ENCODE measurements at places on chromosomes 7 and 10. TPM values are rescaled to one million over a fixed set of nuclear protein-coding genes. Genes with fewer than 3 reads are reported as not detected.

- DNase-seq: no peak
These were observed 206.5 kb upstream of the PRKCQ start for GRCh38 chr10:6786579-6787031.

DNA sequence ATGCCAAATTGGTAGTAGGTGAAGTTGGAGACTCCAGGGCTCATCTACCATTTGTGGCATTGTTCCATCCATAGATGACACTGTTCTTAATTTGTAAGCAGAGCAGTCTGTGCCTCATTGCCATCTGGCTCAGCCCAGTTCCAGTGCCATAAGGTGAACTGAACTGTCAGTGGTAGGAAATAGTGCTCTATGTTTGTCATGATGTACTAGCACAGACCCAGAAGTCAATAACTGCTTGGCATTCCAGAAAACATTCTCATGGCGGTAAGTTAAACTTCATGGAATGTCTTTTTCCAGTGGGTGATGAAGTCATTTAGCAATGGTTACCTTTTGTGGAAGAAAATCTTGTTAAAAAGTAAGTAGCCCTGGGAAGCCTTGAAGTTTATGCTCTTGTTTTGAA lies 302.7 kb downstream of the SUGCT start:
- no peak for DNase-seq

GRCh38 chr7:101784292-101785127 lies 32.9 kb upstream of the CUX1 start:
- no peak for DNase-seq

- no peak for DNase-seq
These were observed 115.1 kb downstream of the PRKCQ start for GRCh38 chr10:6464862-6465430.

DNA sequence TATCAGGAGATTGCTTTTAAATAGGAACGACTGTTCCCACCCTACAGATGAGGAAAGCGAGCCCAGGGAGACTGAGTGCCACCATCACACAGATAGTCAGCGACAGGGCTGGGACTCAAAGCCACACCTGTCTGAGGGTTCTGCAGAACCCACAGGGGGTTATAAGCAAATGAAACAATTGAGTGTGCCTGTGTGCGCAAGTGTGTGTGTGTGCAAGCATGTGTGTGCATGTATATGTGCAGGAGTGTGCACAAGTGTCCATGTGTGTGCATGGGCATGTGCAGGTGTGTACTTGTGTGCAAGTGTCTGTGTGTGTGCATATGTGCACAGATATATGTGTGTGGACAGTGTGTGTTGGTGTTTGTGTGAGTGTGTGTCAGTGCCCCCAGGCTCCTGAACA lies 280.2 kb downstream of the GRID1 start:
- no peak for DNase-seq

The SPDYE16 gene
- total RNA-seq: 0.48 TPM

The LRRC17 gene
- total RNA-seq: 30.5 TPM
